Stimulated activated CD8-positive, alpha-beta memory T cell treated with anti-CD3 and anti-CD28 coated beads, Interleukin-4, amount 100 ng/mL, for 4 hours (primary cell): ENCODE measurements at places on chromosomes 2 and 18.

GRCh38 chr2:8551622-8552074 lies 130.2 kb upstream of the ID2 start:
- DNase-seq, result no peak

- no peak for DNase-seq
Measured at GRCh38 chr2:184814421-184814820, 216.1 kb downstream of the ZNF804A start.

DNA sequence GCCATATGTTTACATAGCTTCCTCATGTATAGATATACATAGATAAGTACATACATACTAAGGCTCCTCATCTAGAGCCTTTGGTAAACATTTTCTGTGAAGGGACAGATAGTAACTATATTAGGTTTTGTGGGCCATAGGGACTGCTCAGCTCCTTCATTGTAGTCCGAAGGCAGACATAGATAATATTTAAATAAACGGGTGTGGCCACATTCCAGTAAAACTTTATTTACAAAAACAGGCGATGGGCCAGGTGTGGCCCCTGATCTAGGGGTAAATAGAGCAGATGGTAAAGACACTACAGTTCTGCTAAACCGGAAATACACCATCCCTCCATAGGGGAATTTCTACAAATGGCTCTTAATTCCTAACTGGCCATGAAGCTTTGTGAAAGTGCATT lies 7.3 kb downstream of the COQ10B start:
- DNase-seq, result no peak

GRCh38 chr2:151670846-151671597 lies 63.3 kb downstream of the NEB start:
- no peak for DNase-seq

DNA sequence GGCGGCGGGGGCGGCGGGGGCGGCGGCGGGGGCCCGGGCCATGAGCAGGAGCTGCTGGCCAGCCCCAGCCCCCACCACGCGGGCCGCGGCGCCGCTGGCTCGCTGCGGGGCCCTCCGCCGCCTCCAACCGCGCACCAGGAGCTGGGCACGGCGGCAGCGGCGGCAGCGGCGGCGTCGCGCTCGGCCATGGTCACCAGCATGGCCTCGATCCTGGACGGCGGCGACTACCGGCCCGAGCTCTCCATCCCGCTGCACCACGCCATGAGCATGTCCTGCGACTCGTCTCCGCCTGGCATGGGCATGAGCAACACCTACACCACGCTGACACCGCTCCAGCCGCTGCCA lies 644 bp downstream of the ONECUT2 start:
- DNase-seq, result no peak

GRCh38 chr2:167289651-167290410 lies 401.6 kb downstream of the XIRP2 start:
- no peak for DNase-seq

GRCh38 chr2:182761903-182762302 lies 45.8 kb downstream of the DNAJC10 start:
- DNase-seq, result no peak

- no peak for DNase-seq
Measured at GRCh38 chr18:39241534-39241933, 1675.9 kb upstream of the CELF4 start.

DNA sequence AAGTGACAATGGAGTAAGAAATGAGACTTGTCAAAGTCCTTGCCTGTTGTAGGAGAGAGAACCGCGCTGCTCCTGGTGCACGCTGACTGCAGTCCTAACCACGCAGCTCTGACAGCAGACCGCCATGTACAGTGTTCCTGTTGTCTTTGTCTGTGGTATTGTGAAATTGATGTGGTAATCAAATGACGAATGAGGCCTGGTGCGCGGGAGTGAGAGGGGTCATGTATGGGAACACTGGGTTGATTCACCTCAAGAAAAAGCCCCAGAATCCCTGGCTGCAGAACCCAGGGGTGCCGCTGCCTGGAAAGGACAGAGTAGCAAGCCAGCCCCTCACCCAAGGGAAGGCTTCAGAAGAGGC lies 64.0 kb downstream of the INPP4A start:
- DNase-seq, result peak; percentile 48

DNA sequence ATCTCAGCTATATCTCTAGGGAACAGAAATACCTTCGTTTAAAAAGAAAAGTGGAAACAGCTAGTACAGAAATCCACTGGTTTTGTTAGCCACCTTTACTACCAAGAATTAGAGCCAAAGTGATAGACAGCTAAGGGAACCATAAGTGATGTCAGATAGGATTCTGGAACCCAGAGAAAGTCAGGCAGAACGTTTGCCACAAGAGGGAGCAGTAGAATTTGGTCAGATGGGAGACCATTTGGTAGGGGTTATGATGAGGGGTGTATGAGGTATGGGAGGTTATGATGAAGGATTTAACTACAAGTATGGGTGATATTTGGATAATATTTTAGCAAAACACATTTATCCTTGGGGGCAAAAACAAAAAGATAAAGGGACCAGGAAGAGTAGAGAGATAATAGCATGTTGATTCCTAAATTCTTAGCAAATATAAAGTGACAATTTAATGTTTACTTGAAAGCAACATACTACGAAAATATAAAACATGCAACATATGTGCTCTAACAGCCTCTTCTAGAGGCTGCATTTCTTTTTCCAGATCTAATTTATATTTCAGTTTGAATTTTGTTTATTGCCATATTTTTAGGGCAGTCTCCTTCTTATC lies 3.3 kb downstream of the SLC8A1 start:
- no peak for DNase-seq

DNA sequence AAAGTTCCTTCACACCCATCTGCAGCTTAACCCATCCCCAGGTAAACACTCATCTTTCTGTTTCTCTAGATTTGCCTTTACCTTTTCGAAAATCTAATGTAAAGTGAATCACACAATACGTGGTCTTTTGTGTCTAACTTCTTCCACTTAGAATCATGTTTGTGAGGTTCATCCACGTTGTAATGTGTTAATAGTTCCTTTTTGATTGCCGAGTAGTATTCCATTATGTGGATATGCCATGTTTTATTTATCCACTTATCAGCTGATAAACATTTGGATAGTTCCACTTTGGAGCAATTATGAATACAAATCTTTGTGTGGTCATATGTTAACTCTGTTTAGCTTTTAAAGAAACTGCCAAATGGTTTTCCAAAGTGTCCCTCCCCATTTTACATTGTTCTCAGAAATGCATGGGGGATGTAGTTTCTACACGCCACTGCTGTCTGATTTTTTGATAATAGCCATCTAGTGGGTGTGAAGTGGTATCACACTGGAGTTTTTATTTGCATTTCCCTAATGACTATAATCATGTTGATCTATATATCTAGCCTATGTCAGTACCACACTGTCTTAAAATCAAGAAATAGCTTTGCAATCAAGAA lies 22.3 kb downstream of the PECR start:
- no peak for DNase-seq

DNA sequence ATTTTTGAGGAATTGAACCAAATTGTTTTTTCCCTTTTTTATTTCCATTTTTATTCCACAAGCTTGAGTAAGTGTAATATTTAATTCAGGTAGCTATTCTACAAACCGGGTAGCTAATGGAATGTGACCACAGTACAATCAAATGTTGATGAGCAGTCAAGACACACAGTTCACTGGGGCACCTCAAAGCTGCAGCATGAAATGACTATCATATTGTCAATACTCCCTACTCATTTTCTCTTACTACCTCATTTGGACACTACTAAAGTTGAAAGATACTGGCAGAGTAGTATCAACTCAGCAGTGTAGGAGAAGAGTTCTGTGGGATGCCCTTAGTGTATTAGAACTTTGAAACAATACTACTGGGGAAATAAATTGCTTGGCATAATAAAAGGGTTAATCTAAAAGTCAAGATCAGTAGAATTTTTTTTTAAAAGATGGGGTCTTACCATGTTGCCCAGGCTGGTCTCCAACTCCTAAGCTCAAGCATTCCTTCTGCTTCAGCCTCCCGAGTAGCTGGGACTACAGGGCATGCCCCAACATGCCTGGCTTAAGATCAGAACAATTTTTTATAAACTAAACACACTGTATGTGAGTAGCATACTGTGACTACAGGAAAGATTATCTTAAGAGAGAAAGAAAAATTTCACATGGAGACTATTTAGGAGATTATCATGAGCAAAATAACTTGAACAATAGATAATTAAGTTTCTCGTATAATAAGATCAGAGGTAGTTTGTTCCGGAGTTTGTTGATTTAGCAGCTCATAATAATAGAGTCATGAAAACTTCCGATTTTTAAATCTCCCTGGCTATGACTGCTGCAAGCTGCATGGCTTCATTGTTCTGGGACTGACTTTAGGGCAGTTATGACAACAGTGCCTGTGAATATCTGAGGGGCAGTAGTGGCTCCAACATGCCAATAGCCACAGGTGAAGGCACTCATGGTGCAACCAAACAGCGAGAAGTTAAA lies 43.7 kb downstream of the MYO3B start:
- DNase-seq, result no peak

- DNase-seq, result no peak
Measured at GRCh38 chr2:98445177-98445682, 572 bp downstream of the INPP4A start.

GRCh38 chr18:43571078-43571689 lies 293.9 kb upstream of the SYT4 start:
- no peak for DNase-seq

GRCh38 chr18:22346401-22346952 lies 71.2 kb downstream of the CTAGE1 start:
- DNase-seq, result no peak

- DNase-seq, result no peak
Measured at GRCh38 chr2:27855476-27855875, 34.7 kb downstream of the RBKS start.

GRCh38 chr2:71894261-71894660 lies 253.4 kb downstream of the CYP26B1 start:
- DNase-seq, result no peak

- no peak for DNase-seq
Measured at GRCh38 chr2:101706121-101706818, 8.8 kb downstream of the MAP4K4 start.

GRCh38 chr2:29844713-29845326 lies 76.6 kb downstream of the ALK start:
- DNase-seq, result no peak

GRCh38 chr18:12460874-12461273 lies 53.1 kb downstream of the PRELID3A start:
- DNase-seq, result no peak

DNA sequence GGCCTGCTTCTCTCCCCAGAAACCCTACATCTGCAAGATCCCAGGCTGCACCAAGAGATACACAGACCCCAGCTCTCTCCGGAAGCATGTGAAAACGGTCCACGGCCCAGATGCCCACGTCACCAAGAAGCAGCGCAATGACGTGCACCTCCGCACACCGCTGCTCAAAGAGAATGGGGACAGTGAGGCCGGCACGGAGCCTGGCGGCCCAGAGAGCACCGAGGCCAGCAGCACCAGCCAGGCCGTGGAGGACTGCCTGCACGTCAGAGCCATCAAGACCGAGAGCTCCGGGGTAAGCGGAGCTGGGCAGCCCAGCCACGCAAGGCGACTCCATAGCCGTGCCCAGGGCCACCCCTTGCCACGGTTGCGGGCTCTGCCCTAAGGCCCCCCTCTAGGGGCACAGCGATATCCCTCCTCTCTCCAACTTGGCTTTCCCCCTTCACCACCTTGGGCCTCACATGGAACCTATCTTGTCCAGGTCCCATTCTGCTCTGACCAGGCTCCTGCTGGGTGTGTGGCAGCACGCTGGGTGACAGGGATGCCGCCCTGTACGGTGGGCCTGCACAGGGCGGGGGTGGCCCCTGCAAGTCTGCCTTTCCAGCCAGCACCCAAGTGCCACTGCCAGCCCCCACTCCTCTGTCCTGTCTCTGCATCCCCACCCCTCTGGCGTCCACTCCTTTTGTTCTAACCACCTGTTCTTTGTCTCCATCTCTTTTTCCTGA lies 248.9 kb downstream of the GLI2 start:
- DNase-seq, result no peak

DNA sequence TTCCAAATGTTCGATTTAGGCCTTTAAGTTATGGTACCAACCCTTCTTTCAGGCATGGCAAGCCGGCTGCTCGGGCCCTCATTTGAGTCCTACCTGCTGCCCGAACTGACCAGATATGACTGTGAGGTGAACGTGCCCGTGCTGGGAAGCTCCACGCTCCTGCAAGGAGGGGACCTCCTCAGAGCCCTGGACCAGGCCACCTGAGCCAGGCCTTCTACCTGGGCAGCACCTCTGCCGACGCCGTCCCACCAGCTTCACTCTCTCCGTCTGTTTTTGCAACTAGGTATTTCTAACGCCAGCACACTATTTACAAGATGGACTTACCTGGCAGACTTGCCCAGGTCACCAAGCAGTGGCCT lies 87.2 kb downstream of the EPAS1 start:
- DNase-seq, result no peak

DNA sequence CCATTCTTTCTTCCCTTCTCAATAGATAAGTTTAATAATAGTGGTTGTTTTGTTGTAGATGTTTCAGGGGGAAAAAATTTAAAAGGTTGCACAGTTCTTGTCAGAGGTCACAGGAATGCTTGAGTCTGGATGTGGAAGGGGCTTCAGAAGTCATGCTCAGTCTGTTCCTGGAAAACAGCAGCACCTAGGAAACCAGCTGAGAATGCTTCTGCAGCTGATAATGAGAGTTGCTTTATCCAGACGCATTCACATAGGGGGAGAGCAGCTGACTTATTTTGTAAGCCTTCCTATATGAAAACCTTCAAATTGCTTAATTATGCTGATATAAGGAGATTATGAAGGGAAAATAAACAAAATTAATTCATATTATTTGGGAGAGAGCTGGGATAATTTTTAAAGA lies 235.5 kb downstream of the GULP1 start:
- no peak for DNase-seq

DNA sequence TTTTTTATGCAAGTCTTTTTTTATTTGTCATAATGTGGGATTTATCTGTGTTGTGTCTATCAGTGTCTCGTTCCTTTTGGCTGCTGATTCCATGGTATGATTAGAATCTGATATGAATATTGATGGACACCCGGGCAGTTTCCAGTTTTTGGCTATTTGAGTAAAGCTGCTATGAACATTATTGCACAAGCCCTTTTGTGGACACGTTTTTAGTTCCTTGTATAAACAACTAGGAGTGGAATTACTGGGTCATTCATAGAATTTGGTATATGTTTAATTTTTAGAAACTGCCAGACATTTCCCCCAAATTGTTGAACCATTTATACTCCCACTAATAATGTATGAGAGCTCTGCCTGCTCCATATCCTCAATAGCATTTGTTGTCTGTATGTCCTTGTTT lies 26.6 kb downstream of the HK2 start:
- no peak for DNase-seq

DNA sequence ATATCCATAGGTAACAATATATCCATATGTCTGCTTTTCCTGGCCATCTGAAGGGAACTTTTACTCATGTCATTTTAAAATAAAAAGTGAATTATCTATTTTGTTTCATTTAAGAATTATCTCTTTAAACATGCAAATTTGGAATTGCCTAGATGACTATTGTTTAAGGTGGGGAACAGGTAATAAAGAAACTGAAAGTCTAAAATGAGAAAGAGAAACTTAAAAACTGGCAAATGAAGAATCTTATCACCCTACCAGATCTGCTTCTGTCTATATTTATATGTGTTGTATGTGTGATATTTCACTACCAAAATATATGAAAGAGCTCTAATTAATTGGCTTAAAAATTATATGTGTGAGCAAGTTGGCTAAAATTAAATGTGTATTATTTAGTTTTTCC lies 243.2 kb upstream of the KCNH7 start:
- no peak for DNase-seq

- DNase-seq, result peak; percentile 50
Measured at GRCh38 chr2:241844066-241844728, 14.5 kb downstream of the PDCD1 start.
